NCI-H2081 (cell line): ENCODE measurements at places on chromosomes 3 and 15.
A peak's percentile ranks its signal among the peaks of the same experiment; 100 is the strongest.

DNA sequence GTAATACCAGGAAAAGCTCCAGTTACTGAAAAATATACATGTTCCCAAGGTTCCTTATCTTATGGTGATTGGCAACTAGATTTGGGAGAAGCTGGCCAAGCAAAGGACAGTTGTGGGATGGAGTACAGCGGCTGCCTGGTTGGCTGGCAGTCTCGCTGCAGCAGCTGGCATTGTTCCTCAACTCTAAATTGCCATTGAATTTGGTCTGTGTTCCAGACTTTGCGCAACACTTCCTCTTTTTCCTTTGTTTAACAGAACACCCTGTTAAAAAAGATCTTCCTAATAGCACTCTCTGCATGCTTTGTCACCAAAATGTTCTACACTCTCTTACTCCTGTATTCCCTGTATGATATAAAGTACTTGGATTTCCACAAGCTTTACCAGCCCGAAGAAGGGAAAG, 420.6 kb upstream of the RBMS3 start:
- DNase-seq, result no peak

- no peak for DNase-seq
These were observed 200.6 kb downstream of the SEMA6D start for GRCh38 chr15:47917881-47918280.

- DNase-seq, result no peak
These were observed 19.3 kb upstream of the TMEM42 start for GRCh38 chr3:44842376-44842775.

DNA sequence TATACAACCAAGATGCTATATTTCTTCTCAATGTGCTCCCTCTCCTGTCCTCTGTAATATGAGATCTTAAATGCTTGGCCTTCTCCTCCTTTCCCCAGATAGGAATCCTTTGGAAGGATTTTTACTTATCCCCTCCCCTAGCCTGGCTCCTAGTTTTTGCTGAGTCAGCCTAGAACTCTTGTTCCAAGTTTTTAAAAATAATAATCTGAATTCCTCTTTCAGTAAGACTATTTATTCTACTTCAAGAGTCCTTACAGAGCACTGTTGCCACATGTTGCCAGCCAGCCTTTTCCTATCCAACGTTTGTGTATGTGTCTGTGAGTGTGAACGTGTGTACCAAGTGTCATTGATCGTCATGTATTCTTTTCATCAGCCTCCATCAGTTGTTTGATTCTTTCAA, 11.0 kb upstream of the KCNMB2 start:
- no peak for DNase-seq

DNA sequence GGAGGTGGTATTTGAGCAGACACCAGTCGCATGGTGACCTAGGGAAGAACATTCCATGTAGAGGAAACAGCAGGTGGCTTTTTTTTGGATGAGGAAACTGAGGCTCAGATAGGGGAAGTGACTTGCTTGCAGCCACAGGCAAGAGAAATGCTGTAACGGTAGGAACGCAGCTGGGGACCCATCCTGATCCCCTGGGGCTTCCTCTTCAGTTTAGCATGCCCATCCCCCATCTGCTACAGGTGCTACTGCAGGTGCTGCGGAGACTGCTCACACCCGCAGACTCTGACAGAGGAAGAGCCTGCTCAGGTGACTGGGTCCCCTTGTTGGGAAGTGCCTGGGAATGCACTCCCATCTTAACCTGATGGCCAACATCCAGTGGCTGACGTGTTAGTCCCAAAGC, 55.4 kb upstream of the SEC13 start:
- no peak for DNase-seq

- DNase-seq, result no peak
These were observed 249.3 kb upstream of the THBS1 start for GRCh38 chr15:39331584-39331983.

- no peak for DNase-seq
These were observed 102.8 kb downstream of the ARRDC4 start for GRCh38 chr15:98063315-98063714.

GRCh38 chr15:52361494-52361893, 65.9 kb upstream of the MYO5C start:
- no peak for DNase-seq

- no peak for DNase-seq
These were observed 112.6 kb downstream of the ERC2 start for GRCh38 chr3:56355570-56356185.

DNA sequence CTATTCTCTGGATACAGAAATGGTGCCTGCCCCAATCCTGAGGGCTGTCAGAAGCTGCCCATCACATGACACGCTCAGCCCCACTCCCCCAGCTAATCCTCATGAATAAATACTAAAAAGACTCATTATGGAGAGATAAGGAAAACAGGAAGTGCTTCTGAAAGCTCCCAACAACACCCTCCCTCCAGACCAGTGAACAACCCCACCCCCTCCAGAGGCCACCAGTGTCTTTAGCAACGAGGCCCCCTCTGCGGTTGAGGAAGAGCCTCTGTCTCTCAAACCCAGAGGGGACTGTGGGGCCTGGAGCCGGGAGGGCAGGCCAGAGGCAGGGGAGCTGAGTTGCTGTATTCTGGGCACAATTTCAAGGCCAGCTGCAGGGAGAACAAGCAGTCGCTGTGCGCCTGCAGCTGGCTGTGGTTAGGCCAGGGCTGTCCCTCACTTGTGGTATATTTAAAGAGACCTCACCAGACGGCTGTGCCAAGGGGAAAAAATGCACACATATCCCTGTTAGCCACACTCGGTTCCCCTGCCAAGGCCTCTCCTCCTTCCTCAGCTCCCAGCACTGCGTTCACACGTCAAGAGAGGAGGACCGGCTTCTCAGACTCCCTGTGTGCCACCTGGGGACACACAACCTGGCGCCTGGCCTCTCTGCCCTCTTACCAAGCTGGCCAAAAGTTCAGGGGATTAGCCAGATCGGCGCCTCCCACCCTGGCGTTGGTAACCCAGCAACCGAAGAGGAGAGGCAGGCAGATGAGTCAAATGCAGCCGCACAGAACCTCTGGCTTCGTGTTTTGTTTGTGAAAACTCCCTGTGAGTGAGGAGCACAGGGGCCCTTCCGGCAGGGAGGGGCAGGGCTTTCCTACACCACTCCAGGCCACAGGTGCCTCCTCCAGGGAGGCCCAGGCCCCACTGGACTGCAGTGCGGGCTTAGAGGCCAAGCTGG, 101.2 kb upstream of the ETV5 start:
- DNase-seq, result no peak

DNA sequence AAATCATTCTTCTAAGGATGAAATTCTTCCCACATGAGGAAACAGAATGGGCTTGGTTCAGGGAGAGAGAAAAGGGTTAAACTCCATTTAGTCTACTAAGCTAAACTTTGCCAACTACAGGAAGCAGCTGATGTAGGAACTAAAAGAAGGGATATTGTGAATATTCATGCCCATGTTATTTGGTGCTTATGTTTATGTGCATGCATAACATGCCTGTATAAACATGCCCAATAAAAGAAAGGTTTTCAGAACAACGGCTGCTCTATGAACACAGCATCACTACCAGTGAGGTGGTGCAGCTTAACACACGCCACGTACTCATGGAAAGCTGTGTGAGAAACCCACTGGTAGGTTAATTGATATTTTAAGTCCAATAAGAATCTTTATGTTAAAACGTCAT, 59.4 kb upstream of the VGLL4 start:
- DNase-seq, result no peak

DNA sequence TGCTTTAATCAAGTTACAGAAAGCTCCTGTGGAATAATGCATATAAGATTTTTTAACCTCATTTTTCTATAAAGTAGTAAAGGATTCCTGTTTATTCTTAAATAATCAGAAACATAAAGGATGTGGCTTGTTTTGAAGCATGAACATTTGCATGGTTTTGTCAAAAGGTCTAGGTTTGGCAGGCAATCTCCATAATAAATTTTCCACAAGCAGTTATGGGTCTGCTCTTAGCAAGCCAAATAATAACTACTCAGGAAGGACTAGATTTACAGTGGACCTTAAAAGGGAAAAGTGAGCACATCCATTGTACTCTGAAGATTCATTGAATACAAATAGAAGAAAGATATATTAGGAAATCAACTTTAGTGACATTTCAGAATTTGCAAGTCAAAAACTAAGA, 407.3 kb upstream of the CBLB start:
- DNase-seq, result no peak

DNA sequence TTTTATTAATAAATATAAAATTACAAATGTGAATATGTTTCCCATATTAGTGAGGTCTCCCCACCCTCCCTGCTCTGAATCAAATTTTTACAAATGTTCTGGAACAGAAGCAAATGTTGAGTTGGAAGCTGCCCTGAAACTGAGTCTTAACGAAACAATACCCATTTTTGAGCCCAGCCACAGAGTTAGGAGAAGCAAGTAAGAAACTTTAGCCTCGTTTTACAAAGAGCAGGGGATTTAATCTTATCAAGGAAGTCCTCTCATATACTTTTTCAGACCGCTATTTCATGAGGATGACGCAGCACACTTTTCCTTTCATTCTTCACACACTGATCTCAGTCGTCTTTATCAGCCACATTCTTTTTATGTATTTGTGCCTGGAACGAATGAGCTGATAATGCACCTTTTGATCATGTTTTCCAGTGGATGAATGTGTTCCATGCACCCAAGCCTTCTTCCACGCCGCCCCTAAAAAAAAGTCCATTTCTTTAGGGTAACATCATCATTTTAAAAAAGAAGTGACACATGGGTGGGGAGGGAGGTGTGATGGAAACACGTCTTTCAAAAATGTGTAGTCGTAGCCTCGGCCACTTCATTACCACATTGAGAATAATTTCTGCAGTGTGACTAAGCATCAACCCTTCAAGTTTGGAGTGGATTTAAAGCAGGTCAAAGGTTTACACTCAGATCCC, 48.1 kb downstream of the SETMAR start:
- no peak for DNase-seq

- DNase-seq, result no peak
These were observed 14.7 kb upstream of the CLN6 start for GRCh38 chr15:68244235-68244634.

- DNase-seq, result no peak
These were observed 67.9 kb upstream of the KY start for GRCh38 chr3:134718726-134719125.

- no peak for DNase-seq
These were observed 24.2 kb downstream of the PPM1L start for GRCh38 chr3:160780245-160780644.

DNA sequence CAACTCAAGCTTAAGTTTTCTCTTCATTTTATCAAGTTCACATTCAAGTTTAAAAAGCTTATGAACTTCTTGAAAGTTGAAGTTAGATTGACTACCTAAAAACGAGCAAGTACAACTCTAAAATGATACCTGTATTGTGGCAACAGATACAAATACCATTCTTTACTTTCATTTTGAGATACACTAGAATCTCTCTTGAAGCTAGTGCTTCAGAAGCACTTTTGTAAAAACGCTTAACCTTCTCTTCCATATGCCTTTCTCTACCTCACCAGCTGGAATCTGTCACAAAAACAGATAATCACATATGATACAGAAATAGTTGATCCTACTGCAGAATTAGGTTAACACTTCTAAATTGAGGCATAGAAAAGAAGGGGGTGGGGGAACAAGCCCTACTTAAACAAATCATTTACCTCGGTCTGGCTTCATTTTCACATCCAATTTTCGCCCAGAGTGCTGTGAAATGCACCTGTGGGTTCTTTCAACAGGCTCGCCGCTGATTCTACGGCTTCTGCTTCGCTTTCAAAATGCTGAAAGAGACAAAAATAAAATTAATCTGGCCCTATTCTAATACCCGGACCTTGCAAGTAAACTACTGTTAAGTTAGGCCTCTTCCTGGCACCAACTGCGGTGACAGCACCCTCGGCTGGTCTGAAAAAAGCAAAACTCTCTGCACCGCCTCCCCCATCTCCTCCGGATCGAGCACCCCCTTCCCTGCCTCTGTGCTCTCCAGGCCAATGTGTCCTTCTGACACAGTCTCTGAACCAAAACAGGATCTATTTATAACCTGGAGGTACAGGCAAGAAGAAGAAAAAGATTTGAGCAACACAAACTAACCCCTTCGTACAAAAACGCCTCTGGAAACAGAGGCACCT, 1.4 kb downstream of the ATOSA start:
- peak; percentile 60 for DNase-seq

GRCh38 chr3:168091941-168092340, 3.8 kb downstream of the GOLIM4 start:
- peak; percentile 63 for DNase-seq

DNA sequence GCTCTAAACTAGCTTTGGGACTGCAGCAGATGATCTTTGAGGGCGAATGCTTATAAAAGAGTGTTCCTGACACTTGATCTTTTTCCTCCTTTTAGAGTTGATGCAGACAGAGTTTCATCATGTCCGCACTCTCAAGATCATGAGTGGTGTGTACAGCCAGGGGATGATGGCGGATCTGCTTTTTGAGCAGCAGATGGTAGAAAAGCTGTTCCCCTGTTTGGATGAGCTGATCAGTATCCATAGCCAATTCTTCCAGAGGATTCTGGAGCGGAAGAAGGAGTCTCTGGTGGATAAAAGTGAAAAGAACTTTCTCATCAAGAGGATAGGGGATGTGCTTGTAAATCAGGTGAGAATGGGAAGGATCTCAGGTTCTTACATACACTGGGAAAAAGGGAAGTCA, 75.7 kb downstream of the KLHL25 start:
- DNase-seq, result no peak

- DNase-seq, result peak; percentile 32
These were observed 1.5 kb downstream of the STXBP5L start for GRCh38 chr3:120909602-120909878.

DNA sequence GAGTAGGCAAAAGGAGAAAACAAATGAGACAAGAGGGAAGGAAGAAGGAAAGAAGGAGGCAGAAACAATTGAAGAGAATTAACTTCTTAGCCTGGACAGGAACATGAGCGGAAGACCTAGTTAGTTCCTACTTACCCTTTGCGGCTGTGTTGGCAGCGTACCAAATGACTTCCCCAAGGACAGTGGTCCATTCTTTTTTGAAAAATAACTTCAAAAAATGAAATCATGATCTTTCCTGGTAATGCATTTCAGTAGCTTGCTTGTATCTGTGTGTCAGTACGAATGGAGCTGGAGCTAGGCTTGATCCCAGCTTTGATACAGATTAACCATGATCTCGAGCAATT, 41.5 kb upstream of the CFAP161 start:
- DNase-seq, result no peak

DNA sequence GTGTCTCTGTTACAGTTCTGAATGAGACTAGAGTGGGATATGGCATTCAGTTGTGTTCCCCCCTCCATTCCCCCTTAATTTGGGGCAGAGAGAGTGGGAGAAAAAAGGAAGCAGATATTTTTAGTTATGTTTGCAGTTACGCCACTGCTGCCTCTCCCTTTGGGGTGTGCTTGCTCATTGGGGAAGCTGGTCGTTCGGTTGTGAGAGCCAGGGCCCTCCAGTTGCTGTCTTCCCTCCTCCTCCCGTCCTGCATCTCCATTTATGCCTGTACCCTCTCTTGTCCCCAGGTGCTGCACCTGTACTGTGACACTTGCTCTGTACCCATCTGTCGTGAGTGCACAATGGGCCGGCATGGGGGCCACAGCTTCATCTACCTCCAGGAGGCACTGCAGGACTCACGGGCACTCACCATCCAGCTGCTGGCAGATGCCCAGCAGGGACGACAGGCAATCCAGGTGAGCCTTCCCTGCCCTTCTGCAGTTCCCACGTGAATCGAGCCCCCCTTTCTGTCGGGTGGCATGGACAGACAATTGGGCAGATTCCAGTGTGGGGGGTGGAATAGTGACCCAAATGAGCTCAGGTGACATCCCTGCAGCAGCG, 55.8 kb downstream of the TRIM71 start:
- DNase-seq, result no peak
